ENCODE measurements at places on chromosomes 1 and 21.

DNA sequence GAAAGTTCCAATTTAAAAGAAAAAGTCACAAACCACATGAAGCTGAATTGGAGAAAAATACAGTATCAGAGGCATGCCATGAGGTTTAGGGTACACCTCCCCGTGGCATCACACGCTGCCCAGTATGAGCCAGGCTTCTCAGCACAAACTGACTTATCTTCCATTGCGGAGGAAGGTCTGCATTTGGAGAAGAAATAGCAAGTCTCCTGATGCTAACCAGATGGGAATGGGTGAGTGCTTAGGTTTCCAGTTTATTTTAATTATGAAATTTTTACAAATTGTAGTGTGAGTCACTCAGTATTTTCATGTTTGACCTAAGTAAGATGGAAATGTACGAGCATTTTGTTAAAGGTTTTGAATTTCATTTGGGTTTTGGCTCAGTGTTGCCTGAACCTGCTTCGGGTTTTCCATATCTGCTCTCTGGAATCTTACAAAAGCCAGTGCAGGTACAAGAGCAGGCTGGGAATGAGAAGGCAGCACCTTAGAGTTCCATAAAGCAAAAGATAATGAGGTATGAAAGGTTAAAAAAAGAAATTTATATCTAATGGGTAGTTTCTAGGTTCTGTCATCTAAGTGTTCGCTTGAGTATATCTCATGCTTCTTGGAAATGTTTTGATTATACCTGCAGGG, 213.9 kb downstream of the PATJ start:
- no peak for DNase-seq

DNA sequence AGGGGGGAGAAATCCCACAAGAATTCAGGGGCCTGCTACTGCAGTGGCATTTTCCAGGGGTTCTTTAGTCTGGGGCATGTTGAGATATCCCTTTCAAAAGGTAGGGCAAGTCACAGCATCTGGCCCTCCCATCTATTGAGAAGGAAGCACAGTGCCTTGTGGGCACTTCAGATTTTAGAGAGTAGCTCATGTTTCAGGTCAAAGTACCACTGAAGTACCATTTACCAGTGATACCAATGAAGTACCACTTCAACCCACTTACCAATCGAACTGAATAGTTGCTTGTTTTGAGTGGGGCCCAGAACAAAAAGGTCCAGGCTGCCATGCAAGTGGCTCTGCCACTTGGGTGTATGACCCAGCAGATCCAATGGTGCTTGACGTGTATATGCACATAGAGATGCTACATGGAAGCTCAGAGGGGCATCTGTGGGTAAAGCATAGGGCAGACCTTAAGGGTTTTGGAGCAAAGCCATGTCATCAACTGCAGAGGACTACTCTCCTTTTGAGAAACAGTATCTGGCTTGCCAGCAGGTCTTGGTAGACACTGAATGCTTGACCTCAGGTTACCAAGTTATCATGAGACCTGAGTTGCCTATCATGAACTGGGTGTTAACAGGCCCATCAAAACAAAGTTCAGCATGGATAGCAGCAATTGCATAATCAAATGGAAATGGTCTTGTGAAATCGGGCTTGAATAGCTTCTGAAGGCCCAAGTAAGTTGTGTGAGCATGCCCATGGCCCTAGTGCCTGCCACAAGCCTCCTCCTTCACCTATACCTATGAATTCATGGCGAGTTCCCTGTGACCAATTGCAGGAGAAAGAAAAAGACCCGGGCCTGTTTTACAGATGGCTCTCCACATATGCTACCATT, 23.5 kb downstream of the PLA2G2D start:
- DNase-seq: no peak

DNA sequence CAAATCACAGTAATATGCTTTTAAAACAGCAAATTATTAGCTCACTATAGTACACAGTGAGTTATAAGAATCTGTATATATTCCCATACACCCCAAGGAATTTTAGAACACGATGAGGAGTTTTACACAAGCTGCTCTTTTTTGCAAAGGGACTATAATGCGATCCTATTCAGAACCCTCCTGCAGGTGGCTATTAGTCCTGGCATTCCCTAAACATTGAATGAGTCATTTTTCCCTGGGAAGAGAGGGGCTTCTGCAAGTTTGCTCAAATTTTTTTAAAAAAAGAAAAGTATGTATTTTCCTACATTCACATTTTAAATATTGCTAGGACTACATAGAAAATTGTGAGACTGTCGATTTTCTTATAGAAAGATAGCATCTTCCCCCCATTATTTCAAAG, 106.3 kb downstream of the COL11A1 start:
- DNase-seq: no peak

DNA sequence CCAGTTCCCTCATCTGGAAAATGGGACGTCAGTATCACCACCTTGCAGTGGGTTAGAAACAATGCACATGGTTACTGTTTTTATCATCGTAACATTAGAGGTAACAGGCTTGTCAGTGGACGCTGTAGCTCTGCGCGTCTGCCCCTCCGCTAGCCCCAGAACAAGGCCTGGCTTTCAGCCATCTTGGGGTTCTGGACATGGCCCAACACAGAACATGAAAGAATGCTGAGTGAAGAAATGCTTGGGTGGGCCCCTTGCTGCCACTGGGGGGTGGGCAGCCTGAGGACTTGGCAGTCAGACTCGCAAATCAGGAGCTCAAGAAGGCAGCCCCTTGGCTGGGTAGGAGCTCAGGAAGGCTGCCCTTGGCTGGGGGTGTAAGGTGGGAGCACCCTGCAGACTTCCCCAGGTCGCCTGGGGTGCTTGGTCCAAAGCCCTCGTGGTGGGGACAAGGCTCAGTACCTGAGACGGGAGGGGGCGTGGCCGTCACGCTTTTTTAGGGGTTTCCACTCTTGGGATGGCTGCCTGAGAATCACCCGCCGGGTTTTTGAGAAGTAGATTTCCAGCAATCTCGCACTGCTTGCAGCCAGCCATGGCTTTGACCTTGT, 51.7 kb downstream of the SLC37A1 start:
- DNase-seq: peak; percentile 6

GRCh38 chr21:35231090-35231489, 182.0 kb upstream of the RUNX1 start:
- no peak for DNase-seq

GRCh38 chr1:17170571-17170970, 34.4 kb upstream of the PADI1 start:
- DNase-seq: no peak

- no peak for DNase-seq
Observed at GRCh38 chr1:164702216-164702615, 143.2 kb downstream of the PBX1 start.
